ENCODE measurements at places on chromosomes 13 and 19.

DNA sequence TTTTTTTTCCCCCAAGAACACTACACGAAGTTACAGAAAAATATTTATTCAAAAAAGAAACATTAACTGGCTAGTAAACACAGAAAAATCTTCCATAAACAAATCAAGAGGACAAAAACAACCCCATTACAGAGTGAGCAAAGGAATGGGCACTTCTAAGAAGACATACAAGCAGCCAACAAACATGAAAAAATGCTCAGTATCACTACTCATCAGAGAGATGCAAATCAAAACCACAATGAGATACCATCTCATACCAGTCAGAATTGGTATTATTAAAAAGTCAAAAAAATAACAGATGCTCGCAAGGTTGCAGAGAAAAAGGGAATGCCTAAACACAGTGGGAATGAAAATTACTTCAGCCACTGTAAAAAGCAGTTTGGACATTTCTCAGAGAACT, 131.7 kb downstream of the UGGT2 start:
- DNase-seq: no peak

DNA sequence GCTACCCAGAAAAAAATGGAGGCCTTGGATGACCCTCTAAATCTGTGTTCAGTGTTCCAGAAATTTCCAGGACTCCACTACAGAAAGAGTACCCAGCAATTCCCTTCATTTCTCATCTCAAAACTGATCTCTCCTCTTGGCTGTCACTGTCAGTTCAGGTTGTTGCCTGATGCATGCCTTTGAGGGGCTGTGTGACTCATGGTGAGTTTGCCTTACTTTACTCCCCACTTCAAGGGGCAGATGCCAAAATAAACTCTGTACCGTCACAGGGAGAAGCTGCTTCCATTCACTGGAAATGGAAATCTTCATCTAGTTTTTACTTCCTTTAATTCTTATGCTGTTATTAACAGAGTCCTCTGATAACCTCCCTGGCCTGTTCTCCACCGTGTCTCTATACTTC, 1075.0 kb downstream of the DIAPH3 start:
- no peak for DNase-seq

DNA sequence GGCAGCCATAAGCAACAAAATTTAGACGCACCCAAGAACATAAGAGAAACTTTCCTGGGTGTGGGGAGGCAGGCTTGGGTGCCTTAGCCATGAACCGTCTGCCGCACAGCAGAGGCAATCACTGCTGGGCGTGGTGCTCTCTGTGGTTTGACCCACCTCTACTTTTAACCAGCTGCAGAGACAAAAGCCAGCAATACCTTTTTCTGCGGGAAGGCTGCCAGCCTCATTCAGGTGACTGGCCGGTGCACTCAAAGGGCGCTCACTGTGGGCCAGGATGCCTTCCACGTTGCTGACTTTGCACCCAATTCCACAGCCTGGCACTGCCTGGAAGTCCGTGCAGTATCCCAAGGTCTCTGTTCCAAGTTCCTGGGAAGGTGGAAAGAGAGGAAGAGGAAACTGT, 69.1 kb downstream of the ATP7B start:
- DNase-seq: no peak

- no peak for DNase-seq
These were observed 1649.7 kb upstream of the SPRY2 start for GRCh38 chr13:81990652-81991051.

GRCh38 chr13:23899555-23899954, 2.3 kb upstream of the C1QTNF9B start:
- no peak for DNase-seq

Data from right hindlimb (tissue), 1 donor.